AG10803 (cell line): ENCODE measurements at places on chromosomes 6 and 20.
A peak's percentile ranks its signal among the peaks of the same experiment; 100 is the strongest.

- no peak for DNase-seq
Measured at GRCh38 chr6:170143401-170144150, 147.3 kb downstream of the DLL1 start.

DNA sequence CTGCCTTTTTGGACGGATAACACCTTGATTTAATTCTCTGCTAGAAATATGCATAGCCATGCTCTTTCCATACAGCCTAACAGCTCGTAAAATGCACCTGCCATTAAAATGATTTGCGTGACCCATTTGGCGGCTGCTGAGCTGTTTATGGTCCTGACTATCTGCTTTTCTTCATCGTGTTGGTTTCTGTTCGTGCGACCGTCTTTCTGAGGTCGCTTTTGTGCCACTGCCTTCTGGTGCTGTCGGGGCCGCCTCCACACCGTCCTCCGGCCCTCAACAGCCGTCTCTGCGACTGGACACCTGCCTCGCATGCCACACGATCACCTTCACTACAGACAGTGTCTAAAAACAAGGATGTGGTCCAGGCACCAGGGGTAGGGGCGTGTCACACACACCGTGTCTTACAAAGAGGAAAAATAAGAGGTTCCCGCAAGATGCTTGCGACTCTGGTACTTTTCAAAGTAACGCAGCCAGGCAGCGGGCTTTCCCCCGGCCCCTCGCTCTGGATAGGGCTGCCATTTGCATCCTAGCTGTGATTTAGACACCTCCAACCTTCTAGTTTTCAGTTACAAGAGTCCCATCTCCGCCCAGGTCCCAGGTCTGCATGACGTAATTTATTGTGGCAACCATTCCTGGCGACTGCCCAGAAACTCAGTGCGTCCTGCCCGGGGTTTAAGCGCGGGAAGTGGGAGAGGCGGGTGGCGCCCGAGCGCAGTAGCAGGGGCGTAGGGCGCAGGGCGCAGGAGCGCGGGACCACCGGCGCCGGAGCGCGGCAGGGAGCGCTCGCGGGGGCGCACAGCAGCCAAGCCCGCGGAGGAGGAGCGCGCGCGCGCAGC, at the start of gene STMND1:
STMND1 (plus strand) TSS at position 629 of the 836 bp plus-strand sequence. CDS start 208 bp downstream, outside the sequence.
- DNase-seq = peak; percentile 24

DNA sequence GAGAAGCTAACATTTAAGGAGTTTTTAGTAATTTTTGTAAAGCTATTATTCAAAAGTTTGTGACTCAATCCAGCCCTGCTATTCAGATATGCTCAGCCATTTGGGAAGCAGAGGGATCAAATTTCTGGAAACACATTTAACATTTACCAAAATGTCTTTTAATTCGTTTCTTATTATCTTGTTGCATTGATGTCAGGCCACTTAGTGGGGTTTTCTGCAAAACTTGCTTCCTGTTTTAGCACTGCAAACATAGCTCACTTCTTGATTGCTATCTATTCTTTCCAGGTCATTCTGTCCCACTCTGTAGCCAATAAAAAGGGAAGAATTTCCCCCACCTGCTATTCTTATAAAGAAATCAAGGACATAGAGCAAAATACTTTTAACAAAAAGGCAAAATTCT, 176.9 kb upstream of the SUPT3H start:
- no peak for DNase-seq

DNA sequence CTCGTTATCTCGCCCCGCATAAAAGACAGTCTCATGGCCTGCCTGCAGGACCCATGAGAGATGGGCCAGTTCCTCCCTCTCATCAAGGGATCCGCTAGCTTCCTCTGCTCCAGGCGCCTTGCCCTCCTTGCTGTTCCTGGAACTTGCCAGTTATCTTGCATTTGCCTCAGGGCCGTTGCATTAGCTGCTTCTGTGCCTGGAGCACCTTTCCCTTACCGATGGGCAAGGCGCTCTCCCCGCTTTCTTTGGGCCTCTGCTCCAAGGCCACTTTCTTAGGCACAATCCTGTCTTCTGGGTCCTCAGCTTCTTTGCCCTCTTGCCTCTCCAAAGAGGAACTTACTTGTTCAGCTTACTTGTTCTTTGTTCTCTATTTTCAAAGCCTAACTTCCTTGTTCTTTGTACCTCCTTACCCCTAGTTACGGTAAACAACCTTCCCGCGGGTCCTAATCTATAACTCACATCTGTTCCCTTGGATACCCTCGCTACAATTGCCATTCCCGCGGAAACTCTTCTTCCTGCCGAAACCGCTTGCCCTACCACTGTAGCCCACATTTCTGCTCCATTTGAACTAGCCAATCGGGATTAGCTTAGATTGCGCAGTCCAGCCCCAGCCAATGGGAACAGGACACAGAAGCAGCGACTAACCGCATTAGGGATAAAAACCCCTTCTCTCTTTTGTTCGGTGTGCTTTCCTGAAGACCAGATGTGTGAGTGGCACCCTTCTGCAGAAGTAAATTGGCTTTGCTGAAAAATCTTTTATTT, 887 bp upstream of the NSFL1C start:
- DNase-seq = no peak

- DNase-seq = no peak
Measured at GRCh38 chr6:158279615-158280014, 32.6 kb upstream of the TULP4 start.

- DNase-seq = no peak
Measured at GRCh38 chr20:5729348-5729747, 20.9 kb upstream of the SHLD1 start.

GRCh38 chr6:150641398-150642139, 41.9 kb downstream of the PLEKHG1 start:
- DNase-seq = peak; percentile 9

DNA sequence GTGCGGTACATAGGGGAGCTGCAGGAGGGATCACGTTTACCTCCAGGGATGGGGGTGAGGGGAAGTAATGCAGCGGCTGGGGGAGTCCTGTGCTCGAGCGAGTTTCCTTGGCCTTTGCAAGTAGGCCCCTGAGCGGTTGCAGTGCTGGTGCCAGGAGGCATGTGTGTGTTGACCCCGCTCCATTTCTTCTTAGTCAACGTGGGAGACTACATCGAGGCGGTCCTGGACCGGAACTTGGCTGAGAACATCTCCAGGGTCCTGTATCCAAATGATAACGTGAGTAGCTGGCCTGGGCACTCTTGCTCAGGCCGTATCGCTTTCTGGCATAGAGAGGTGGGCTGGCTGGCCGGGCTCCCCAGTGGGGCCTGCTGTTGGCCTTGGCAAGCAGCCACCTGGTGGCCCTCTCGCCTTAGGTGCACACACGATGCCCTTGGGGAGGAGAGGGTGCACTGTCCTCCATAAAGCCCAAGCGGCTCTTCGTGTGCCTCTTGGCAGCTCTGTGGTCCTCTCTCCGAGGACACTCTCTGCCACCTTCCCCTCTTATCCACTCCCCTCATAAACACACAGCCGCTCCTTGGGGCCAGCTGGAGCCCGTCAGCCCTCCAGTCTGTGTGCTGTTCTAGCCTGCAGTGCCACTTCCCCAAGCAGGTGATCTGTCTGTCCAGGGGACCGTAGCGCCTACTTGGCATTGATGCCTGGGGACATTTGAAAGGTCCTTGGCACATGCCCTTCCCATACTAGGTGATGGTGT, 29.3 kb downstream of the PYGB start:
- DNase-seq = no peak

DNA sequence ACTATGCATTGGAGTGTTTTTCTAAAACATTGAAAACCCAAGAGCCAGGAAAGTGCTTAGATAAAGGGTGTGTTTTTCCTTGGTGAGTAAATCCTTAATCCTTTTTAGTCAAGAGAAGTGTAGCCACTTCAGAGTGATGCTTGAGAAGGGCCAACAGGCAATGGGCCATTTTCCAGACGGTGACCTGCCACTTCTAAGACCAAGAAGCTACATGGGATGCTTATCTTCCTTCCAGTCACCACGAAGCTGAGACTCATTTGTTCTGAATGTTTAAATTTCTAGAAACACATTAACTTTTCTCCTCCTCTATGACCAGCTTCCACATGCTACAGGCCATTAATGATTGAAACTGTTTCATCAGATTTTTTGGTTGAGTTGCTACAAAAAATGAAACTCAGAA, 34.4 kb upstream of the NHSL1 start:
- DNase-seq = no peak

- peak; percentile 99 for DNase-seq
Measured at GRCh38 chr20:4225745-4226144, 210.4 kb upstream of the RNF24 start.

GRCh38 chr6:158361068-158361467, 48.8 kb downstream of the TULP4 start:
- no peak for DNase-seq
